ENCODE measurements at places on chromosomes 5 and 9.

- DNase-seq = no peak
Observed at GRCh38 chr5:36669015-36669651, 62.7 kb downstream of the SLC1A3 start.

DNA sequence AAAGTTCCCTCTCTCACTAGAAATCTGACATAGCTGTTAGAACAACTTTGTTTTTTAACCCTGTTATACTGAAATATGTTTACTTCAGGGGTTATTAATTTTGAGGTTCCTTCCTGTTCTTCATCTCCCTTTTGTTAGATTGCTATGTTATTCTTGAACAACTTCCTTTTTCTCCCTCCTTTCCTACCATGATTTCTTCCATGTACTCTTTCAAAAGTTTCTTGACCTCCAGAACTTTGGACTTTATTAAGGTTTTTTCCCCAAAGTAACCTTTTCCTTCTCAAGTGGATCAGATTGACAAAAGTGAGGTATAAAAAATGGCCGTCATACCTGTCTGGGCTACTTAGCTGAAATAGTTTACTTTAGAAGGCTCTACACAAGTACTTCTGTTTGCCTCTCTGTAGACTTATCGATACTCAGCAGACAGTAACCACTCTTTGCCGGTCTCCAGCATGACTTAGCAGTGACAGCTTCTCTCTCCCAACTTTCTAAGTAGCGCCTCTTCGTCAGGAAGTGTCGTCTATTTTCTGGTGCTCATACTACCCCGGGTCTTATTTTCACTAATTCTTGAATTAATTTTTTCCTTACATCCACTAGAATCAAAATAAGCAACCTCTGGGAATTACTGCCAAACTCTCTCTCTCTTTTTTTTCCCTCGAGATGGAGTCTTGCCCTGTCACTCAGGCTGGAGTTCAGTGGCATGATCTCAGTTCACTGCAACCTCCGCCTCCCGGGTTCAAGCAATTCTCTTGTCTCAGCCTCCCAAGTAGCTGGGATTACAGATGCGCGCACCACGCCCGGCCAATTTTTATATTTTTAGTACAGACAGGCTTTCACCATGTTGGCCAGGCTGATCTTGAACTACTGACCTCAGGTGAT lies 19.7 kb downstream of the NFIL3 start:
- DNase-seq = no peak

DNA sequence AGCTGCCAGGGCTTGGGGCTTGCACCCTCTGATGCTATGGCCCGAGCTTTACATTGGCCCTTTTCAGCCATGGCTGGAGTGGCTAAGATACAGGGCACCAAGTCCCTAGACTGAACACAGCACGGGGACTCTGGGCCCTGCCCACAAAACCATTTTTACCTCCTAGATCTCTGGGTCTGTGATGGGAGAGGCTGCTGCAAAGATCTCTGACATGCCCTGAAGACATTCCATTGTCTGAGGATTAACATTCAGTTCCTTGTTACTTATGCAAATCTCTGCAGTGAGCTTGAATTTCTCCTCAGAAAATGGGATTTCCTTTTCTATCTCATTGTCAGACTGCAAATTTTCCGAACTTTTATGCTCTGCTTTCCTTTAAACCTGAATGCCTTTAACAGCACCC lies 337.0 kb upstream of the SMC2 start:
- DNase-seq = no peak

DNA sequence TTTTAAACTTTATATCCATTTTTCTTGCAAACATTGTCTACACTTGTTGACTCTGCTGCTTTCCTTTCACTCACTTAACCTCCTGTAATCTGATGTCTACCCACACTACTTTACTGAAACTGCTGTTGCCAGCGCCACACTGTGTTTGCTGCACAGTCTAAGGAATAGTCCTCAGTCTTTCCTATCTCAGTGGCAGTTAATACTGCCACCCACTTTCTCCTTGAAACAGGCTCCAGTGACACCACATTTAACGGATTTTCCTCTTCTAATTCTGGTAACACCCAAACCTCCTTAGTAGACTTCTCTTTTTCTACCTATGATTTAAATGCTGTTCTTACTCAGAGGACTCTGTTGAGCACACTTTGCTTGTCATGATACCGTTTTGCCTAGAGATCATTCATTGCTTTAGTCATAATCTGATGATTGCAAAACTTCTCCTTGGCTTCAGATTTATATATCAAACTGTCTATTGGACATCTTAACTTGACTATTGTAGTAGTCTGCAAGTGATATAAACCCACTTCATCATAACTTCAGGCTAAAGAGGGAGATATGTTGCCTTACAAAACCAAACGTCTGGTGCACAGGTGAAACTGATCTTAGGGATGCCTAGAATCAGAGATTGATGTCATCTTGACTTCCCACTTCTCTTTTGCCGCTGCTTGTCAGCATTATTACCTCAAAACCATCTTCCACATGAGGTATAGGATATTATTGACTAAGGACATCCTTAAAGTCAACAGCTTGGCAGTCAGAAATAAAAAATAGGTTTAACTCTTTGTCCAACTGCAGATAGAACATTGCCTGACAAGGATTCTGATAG lies 94.1 kb downstream of the CDC42SE2 start:
- no peak for DNase-seq

- no peak for DNase-seq
Observed at GRCh38 chr5:155134130-155134529, 120.6 kb downstream of the KIF4B start.

DNA sequence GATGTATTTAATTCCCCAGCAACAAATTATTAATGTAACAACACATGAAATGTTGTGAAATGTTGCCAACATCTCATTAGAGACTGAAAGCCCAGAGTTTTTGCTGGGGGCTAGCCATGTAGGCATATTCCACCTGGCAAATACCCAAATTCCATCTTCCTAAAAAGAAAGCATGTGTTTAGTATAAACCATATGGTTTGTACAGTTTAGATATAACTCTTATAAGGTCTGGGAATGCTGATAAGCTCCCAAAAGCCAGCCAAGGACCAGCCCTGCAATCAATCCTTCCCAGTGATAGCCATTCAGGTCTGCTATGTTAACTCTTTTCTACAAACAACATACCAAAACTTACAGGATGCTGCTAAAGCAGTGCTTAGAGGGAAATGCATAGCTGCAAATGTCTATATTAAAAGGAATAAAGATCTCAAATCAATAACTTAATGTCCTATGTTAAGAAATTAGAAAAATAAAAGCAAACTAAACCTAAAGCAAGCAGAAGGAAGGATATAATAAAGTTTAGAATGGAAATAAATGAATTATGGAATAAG lies 158.9 kb downstream of the AUH start:
- no peak for DNase-seq

GRCh38 chr9:69411246-69411645 lies 86.2 kb downstream of the ENTREP1 start:
- no peak for DNase-seq

DNA sequence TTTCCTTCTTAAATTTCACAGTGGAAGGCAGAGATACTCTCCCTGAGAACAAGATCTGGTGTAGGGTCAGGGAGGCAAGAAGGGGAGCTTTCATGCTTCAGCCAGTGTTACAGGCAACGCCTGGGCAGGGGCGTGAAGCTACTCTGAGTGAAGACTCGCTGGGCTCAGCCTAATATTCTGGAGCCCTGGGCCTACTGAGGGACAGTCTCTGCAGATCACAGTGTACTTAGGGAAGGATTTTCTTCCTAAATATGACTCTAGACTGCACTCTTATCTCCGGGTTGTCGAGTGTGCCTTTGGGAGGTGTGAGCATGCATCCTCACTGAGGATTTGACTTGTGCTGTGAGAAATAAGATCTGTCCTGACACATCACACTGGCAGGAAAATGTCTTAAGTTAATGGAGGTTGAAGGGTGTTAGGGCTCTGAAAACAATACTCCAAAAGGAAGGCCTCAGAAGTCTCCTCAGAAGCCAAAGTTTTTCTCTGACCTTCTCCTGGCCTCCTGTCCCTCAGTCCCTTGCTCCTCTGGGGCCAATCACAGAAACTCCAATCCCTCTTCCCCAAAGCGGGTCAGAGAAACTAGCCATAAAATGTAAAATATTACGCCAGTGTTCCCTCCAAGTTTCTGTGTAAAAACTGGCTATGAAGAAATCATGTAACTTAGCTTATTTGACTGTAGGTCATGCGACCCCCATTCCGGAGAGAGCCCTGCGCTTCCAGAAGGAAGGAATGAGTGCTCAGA lies 156.8 kb upstream of the TBC1D2 start:
- no peak for DNase-seq

DNA sequence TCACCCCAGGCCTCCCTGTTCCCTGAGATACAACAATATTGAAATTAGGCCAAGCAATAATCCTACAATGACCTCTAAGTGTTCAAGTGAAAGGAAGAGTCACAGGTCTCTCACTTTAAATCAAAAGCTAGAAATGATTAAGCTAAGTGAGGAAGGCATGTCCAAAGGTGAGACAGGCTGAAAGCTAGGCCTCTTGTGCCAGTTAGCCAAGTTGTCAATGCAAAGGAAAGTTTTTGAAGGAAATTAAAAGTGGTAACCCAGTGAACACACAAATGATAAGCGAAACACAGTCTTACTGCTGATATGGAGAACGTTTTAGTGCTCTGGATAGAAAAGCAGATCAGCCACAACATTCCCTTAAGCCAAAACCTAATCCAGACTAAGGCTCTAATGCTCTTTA lies 39.8 kb downstream of the PTAR1 start:
- DNase-seq = no peak

GRCh38 chr5:139392678-139393496 lies 2.0 kb downstream of the PROB1 start:
- DNase-seq = peak; percentile 87

GRCh38 chr5:40841068-40841805 lies at the start of gene CARD6:
Gene CARD6 (plus strand): TSS chr5:40841367. CDS start chr5:40841383, 16 bp downstream.
- no peak for DNase-seq

- DNase-seq = no peak
Observed at GRCh38 chr5:64108674-64109073, 57.0 kb upstream of the RNF180 start.

- DNase-seq = no peak
Observed at GRCh38 chr9:131481441-131482342, 21.0 kb upstream of the POMT1 start.

DNA sequence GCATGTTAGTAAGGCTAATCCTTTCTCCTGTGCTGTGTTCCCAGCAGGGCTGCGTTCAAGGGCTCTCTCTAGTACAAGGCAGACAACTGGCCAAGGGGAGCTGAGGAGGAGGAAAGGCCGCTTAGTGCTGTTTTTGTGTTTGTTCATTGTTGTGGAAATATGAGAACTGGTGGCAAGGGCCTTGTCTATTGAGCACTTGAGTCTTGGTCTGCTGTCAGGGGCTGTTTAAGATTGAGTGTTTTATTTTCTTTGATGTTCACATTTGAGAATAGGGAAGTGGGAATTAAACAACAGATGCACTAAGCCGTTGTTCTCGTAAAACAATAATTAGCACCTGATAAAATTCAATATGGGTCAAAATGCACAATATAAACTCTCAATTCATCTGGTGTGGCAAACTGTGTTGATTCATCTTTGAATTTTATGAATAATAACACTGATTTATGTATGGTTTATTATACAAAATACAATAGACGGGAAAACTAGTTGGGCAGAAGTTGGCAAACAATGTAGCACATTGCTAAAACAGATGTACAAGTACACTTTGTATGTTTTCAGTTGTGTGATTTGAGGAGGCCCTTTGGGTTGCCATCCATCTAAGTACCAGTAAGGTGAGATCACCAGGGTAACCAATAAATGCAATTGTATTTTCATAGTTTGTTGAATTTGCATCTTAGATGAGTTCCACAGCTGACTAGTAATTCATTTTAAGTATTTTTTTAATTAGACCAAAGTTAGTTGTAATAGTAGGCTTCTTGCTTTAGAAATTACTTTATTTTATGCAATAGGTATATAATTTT lies 97.6 kb upstream of the GRHPR start:
- peak; percentile 12 for DNase-seq

GRCh38 chr5:132098621-132099020 lies 25.0 kb downstream of the CSF2 start:
- no peak for DNase-seq

DNA sequence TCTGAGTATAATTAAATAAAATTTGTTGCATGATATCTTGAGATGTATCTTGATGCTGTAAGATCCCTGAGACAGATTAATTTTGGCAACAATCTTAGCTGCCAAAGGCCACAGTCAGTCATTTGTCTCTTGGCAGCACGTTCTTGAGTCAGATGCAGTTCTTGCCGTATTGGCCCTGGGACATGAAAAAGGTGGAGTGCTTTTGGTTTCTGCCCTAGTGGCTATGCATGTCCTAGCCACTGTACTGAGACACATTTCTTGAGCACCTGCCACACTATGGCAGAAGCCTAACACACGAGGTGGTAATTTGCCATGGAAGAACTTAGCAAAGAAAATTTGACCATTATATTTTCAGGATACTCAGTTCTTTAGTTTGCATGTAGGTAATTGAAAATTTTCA lies 45.0 kb upstream of the PHF2 start:
- DNase-seq = no peak

GRCh38 chr9:70480405-70480980 lies 66.0 kb upstream of the KLF9 start:
- peak; percentile 60 for DNase-seq

DNA sequence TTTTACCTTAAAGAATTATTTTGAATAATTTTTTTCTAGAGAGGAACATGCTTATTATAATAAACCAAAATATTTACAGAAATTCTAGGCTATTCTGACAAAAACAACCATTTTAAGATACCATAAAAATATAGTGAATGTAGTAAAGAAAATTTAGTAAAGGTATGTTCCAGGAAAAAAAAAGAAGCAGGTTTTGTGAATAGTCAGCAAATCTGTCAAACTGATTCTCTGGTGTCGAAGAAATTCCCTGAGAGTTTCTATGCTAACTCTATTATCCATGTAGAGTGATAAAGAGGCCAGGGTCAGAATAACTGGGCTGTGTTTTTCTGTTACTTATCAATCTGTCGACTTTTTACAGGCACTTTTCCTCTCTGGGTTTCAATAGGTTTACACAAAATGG lies 459.2 kb downstream of the KIF4B start:
- DNase-seq = no peak

DNA sequence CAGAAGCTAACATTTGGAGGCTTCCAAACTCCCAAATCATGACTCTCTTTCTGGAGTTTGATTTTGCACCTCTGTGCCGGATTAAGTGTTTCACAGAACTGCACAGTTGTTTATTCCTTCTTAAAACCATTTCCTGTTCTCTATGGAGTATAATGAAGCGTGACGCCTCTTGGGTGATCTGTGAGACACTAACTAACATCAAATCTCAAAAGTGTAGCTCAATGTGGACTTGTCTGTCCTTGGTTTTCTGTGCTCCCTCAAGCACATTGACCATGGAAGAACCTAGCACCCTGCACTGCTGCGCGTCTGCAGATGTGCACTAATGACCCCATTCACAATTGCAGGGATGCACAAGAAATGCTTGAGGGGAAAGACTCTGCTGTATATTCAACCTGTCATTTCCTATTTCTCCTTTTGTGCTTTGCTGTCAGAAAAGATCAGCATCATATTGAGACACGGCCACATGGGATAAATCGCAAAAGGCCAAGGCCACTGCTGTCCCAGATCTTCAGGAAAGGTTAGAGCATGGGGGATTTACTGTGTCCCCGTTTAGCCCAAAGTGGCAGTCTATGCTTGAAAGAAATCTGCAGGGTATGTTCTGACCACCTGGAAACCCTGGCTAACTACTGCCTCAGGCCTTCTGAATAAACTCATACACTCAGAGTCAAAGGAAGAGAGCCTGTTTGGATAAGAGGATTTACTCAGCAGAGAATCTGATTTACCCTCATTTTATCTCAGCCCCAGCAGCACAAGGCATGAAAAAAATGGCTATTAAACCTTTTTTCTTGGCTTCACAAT lies 109.6 kb downstream of the BAAT start:
- no peak for DNase-seq

Measured in BE2C (cell line).